ENCODE measurements at places on chromosomes 4 and X.
A peak's percentile ranks its signal among the peaks of the same experiment; 100 is the strongest.

GRCh38 chr4:138409670-138410069 is 167.5 kb upstream of the SLC7A11 start:
- no peak for DNase-seq

DNA sequence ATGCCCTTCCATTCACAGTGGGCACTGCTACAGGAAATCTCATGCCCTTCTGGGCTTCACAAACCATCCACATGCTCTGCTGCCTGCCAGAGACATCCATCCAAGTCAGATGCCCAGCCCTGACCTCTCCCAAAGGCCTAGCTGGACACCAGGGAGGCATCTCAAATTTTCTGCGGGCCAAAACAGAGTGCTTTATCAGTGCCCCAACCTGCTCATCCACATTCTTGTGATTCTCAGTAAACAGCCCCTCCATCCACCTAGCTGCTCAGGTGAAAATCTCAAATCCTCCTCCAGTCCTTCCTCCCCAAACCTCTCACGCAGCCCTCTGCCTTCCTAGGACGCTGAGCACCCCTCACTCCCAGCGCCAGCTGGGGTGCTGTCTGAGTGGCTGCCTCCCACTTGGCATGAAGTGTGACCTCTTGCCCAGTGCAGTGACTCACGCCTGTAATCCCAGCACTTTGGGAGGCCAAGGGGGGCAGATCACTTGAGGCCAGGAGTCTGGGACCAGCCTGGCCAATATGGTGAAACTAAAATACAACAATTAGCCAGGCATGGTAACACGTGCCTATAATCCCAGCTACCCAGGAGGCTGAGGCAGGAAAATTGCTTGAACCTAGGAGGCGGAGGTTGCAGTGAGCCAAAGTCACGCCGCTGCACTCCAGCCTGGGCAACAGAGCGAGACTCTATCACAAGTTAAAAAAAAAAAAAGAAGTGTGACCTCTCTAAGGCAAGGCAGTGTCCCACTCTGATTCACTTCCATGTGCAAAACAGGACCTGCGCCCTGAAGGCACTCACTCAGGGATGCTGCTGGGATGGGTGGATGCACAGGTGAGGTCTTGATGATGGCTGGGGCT is 1.7 kb upstream of the AFAP1 start:
- no peak for DNase-seq

- DNase-seq: no peak
Observed at GRCh38 chr4:22045051-22045630, 96.6 kb upstream of the KCNIP4 start.

GRCh38 chrX:147570483-147570882 is 341.2 kb upstream of the FMR1 start:
- no peak for DNase-seq

DNA sequence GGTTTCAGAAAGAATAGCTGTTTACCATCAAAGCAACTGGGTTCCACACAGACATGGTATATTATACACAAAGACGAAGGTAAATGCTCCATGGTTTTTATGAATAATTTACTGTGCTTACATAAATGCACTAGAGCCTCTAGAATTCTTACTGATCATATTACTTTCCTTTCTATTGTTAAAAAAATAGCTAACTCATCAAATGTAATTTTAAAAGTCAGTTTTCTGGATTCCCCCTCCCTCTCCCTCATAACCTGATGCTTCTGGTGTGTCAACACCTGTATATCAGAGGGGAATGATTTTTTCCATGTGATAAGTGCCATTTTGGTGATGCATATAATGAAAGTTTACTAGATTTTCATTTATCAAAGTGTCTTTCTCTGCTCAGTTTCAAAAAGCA is 31.1 kb upstream of the LEF1 start:
- no peak for DNase-seq

- DNase-seq: no peak
Observed at GRCh38 chrX:41234962-41235361, 99.0 kb upstream of the DDX3X start.

GRCh38 chr4:101022151-101023024 is 324.9 kb downstream of the PPP3CA start:
- no peak for DNase-seq

- no peak for DNase-seq
Observed at GRCh38 chrX:14718403-14718802, 154.5 kb downstream of the FANCB start.

- DNase-seq: no peak
Observed at GRCh38 chr4:140249351-140249750, 95.4 kb upstream of the MAML3 start.

GRCh38 chr4:79982601-79983322 is 90.3 kb downstream of the ANTXR2 start:
- no peak for DNase-seq

DNA sequence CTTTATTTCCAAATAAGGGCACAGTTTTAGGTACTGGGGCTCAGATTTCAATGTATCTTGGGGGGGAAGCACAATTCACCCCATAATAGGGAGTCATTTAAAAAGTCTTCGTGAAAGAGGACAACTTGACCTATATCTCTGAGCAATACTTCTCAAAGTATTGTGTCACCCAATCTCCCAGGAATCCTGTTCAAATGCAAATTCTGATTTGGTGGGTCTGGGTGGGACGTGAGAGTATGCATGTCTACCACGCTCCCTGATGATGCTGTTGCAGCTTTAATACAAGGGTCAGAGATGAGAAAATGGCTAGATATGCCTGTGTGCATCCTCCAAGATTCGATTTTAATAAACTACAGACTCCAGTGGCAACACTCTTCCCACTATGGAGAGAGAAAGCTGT is 514.8 kb downstream of the BCOR start:
- DNase-seq: no peak

DNA sequence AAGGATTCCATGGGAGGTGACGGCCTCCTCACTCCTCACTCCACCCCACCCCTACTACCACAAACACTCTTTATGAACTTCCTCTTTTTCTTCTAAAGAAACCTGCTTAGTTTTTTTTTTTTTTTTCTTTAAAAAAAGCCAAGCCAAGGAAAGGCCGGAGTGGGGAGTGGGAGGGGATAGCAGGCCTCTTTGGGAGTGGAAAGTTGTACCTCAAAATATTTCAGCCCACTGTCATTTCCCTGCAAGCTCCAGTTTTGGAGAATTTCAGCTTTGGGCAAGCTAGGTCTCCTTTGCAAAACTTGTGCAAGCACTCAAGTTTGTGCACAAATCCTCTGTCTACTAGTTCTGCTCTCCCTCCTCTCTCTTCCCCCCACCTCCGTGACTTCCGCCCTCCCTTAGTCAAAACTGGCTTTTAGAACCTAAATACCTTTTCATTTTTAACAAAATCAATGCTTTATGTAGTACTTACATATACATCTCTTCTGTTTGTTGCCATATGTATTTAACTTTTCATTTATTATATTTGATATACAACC is 512 bp upstream of the ANTXR2 start:
- DNase-seq: no peak

GRCh38 chrX:87140800-87141483 is 376.7 kb upstream of the KLHL4 start:
- no peak for DNase-seq

DNA sequence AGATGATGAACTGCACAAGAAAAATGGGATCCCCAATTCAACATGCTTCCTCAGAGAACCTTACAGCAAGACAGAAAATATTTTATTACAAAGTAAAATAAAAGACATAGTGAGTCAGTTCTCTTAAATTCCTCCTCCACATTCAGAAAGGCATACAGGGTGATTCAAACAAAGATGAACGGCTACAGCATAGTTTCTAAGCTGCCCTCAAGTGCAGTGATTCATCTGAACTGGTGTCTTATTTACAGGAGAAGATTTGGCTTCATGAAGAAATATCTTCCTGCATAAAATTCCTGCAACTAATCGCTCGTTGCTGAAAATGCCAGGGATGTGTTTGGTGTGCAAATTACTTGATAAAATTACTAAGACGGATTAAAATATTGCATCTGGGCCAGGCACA is 103.6 kb downstream of the PRKX start:
- DNase-seq: no peak

- no peak for DNase-seq
Observed at GRCh38 chr4:3821580-3822229, 55.5 kb downstream of the ADRA2C start.

DNA sequence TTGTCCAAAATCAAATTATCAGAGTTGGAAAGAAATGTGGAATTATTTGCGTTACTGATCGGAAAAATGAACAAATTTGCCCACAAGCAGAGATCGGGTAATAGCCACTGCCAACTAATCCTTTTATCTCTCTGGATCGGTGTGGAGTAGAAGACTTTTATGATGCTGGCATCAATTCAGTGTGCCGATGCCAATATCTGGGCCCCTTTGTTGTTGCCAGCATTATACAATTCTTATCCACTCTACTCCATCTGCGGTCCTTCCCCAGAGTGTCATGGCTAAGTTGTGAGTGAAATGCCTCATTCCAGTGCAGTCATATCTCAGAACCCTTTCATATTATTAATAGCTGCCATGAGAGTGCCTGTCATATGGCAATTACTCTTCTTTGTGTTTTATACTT is 660.2 kb downstream of the ADGRL3 start:
- DNase-seq: no peak

DNA sequence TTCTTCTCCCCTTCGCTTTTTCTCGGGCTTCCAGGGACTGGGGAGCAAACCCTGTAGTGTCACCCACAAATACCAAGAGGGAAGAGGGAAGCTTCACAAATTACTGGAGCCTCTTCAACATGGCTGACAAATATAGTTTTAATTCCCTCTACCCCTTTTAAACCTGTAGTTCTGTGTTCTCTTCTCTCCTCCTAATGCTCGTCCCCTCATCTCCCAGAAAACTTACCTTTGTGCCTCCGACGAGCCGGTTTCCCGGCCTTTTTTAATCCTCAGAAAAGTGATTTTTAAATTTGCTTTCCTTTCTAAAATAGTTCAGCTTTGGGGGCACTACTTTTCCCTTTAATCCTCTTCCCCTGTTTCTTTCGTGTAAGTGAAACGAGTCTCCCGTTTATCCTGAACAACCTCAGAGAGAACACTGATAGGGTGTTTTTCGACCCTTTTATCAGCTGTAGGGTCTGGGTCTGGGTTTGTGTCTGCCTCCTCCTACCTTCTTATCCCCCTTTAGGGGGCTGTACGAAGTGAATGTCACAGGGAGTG is 408 bp downstream of the TET2 start:
- no peak for DNase-seq

- peak; percentile 79 for DNase-seq
Observed at GRCh38 chr4:15254236-15254880, 173.5 kb upstream of the C1QTNF7 start.

DNA sequence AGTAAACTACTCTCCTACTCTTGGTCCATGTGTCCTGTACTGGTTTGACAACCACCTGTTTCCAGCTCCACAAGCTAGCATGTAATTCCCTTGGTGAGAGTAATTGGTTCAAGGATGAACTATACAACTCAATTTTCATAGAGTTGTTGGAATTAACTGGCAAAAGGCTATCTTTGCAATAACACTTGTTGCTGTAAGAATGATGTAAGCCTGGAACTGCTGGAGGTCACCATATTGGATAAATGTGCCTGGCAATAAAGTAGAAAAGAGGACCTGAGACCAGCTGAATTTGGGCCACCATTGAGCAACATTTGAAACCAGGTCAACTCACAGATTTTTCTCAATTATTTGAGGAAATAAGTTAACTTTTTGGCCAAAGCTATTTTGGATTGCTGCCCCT is 175.5 kb downstream of the CAMK2D start:
- peak; percentile 6 for DNase-seq

DNA sequence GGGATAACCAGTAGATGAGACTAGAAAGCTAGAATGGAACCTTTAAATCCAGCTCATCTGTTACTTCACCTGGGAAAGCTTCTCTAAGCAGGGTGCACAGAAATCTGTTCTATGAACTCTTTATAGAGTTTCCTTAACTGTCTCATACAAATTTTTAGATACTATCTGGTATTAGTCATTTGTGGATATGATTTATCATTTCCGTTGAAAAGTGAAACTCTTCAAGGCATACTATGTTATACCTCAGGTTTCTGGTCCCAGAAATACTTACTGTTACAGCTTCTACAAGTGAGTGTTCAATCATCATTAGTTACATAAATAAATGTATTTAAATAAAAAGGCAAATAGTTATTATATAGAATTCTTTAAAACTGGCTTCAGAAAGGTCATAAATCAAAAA is 298.3 kb upstream of the AGA start:
- DNase-seq: no peak

DNA sequence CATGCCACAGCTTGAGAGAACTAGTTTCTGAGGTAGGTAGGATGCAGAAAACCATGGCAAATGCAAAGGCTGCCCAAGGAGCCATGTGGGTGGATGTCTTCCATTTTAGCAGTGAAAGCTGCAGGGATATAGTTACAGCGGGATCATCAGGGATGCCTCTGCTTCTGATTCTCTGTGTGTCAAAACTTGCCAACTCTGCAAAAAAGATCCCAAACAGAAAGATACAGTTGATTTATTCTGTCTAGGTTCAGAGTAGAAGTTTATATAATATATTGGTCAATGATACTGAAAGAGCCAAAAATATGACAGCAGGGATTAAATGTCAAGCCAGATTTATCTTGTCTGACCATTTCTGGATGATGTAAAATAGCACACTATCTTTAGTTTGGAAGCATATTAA is 42.4 kb upstream of the SFRP2 start:
- DNase-seq: no peak

- DNase-seq: no peak
Observed at GRCh38 chr4:188435381-188435780, 296.1 kb downstream of the TRIML1 start.

DNA sequence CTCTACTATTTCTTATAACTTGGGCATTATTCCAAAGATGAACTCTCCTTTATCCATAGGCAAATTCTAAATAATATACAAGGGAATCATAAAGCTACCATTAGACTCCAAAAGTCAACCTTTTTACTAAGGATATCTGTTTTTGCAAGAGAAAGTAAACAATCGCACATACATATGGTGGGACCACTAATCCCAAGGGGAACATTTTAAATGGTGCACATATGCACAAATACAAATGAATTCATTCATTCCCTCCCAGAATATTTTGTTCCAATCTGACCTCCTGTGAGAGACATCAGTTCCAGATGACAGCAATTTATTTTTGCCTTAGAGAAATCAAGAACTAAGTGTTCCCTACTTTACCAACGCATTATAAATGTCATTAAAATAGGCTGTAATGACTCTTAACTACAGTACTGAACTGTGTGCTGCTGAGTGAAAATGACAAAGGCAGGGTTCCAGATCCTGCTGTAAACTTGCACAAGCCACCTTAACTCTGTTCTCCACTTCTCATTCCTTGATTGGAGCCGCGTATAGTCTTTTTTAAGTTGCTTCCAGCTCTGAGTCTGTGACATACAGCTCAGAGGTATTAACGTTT is 2.0 kb downstream of the DHX15 start:
- no peak for DNase-seq

GRCh38 chr4:18689308-18690115 is 668.0 kb upstream of the LCORL start:
- peak; percentile 56 for DNase-seq

GRCh38 chr4:6681191-6681590 is 12.5 kb upstream of the S100P start:
- no peak for DNase-seq

DNA sequence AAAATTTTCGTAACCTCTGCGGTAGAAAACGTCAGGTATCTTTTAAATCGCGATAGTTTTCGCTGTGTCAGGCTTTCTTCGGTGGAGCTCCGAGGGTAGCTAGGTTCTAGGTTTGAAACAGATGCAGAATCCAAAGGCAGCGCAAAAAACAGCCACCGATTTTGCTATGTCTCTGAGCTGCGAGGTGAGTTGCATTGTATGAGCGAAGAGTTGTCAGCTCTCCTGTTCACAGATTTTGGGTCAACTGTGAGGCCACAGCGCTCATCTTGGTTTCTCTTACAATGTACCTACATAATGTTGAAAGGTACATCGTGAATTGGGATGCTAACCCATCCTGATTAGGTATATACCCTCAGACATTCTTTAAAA is 486 bp downstream of the CLCN3 start:
- peak; percentile 14 for DNase-seq

Data from suppressor macrophage treated with lipopolysaccharide for 4 hours (primary cell).